Activated naive CD8-positive, alpha-beta T cell treated with anti-CD3 and anti-CD28 coated beads, Interleukin-2, amount 50 U/mL, for 16 hours (primary cell): ENCODE measurements at places on chromosomes 1 and 21.

DNA sequence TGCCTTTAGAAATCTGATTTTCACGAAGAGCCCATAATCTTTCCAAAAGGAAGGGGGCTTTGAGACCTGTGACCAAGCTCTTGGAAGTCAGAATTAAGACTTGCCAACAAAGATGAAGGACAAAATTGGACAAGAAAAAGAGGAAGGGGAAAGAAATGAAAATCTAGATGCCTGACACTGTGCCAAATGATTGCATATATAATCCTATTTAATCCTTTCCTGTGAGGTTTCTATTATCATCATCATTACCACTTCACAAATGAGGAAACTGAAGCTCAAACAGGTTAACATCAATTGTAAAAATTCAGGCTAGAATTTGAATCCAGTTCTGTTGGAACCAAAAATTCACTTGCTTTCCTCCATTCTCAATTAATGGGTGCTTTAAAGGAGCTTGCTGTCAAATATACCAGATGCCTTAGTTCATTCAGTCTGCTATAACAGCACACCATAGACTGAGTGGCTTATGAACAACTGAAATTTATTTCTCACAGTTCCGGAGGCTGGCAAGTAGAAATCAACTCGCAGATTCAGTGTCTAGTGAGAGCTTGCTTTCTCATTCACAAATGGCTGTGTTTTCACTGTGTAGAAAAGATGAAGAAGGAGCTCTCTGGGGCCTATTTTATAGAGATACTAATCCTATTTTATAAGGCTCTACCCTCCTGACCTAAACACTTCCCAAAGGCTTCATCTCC is 197.5 kb upstream of the ST6GALNAC5 start:
- no peak for DNase-seq

- DNase-seq: no peak
Observed at GRCh38 chr1:178189814-178190213, 95.9 kb downstream of the RASAL2 start.

DNA sequence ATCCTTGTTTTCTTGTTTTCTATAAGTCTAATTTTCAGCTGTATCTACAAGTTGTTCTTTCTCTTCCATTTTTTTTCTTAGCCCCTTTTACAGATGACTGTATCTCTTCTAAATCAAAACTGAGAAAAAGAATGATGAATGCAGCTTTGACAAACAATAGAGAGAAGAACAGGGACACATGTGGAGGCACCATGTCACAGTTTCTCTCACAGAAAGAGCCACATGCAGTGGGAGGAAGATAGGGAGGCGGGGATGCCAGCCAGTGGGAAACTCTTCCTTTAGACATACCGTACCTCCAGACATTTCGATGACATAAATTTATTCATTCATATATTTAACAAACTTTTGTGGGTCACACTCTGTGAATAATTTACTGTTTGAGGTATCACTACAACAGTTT is 45.5 kb downstream of the NME7 start:
- DNase-seq: no peak

DNA sequence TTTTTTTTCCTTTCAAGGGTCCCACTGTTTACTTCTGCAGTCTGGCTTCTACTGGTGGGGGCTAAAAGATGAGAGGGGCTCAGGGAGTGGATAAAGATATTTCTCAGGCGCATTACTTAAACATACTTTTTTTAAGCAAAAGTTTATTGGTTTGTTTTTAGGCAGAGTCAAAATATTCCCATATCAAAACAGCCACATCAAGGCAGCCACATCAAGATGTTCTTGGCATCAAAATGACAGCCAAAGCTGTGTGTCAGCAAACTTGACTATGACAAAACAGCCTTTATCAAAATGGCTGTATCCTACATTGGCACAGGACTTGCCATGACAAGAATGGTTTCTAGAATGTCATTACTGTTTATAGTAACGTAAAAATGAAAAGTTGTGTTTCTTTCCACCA is 22.1 kb upstream of the RASAL2 start:
- DNase-seq: no peak

- DNase-seq: no peak
Observed at GRCh38 chr1:60694980-60695379, 387.4 kb upstream of the NFIA start.

- DNase-seq: no peak
Observed at GRCh38 chr1:68197891-68198290, 34.4 kb downstream of the WLS start.

DNA sequence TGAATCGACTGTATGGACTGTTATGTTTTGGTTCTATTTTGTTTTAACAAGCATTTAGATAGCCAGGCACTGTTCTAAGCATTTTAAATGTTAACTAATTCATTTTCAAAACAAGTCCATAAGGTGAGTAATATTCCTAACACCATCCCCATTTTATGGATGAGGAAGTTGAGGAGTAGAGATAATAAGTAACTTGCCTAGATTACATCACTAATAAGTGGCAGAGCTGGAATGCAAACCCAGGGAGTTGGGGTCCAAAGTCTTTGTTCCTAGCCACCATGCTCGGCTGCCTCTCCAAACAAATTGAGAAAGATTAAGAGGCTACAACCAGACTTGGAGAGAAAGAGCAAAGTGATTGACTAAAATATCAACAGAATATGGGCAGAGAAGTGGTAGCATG is 12.6 kb upstream of the LEPR start:
- no peak for DNase-seq

DNA sequence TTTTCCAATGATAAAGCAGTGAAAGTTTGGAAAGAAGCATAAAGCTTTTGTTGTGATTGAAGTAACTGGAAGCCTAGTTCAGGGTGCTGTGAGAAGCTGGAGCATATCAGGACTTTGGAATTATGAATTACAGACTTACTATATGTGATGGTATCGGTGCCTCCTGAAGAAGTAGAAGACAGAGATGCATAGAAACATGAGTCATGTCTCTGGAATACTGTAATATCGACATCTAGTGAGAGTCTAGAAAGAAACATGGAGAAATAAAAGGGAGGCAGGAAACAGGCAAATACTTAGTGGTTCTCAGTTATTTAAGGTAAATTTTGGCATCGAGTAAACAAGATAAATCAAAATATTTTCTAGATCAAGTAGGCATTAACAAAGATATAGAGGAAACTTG is 103.0 kb downstream of the CAMTA1 start:
- DNase-seq: no peak

DNA sequence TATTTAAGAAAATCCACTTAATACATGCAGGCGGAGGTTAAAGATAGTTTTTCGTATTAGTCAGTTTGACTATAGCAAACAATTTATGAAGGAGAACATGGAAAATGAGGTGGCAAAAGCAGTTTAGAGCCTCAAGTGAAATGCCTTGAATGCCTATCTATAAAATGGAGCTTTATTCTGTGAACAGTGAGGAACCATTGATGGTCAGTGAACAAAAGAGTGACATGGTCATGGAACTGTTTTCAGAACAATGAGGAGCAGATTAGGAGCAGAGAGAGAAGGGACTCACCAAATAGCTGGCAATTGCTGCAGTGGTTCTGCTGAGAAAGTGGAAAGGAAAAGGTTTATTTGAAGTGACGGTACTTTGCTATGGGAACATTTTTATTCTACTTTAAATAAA is 299.8 kb downstream of the DUSP10 start:
- DNase-seq: no peak

DNA sequence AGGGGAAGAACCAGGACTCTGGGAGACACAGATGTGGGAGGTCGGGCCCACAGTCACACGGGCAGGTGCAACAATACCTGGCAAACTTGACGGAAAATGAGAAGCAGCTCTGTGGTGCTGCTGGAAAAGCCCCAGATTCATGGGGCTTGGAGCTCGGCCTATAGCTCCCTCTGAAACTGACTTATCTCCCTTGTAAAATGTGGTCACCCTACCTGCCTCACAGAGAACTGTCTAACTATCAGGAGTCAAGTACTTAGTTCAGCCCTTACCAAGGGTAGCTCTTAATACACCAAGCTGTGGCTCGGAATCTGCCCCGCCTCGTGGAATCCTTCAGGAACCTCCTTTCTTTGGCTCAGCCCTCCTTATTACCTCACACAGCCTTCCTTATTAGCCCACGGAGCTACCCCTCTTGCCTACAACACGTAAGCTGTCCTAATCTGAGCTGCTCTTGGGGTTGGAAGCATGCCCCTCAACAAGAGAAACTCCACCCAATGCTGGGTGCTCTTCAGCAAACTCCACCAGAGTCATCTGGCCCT is 68.9 kb downstream of the MRPL37 start:
- no peak for DNase-seq

DNA sequence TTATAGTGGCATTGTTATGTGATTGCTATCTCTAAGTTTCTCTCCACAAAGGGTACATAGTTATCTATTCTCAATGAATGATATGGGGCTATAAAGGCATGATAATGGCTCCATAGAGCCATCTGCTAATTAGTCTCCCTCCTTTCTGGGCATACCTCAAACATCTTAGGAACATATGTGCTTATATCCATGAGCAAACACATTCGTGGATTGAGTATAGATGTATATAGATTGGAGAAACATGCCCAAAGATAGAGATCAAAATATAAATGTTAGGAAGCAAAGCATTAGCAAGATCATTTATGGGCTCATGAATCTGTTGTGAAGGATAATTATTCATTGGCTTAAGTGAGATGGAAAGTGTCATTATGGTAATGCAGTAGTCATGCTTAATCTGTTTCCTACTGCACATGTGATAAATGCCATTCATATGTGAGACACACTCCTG is 155.8 kb upstream of the UBE2U start:
- no peak for DNase-seq

- DNase-seq: peak; percentile 55
Observed at GRCh38 chr1:150560011-150560438, 10.8 kb downstream of the ADAMTSL4 start.

DNA sequence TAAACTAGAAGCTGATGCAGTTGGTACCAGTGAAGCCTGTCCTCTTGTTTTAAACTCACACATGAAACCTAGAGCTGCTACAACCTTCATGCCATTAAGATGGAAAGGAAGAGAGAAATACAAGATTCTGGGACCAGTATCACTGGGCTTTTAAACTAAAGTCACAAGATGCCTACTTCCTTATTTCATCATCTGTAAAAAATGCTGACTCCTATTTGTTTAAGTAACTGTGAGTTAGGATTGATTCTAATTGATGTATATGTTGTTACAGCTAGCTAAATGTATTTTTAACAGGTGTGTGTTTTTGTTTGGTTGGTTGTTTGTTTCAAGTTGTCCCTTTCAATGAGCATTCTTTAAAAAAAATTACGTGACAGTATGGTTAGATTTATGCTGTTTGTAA is 833.3 kb upstream of the PRMT6 start:
- no peak for DNase-seq

DNA sequence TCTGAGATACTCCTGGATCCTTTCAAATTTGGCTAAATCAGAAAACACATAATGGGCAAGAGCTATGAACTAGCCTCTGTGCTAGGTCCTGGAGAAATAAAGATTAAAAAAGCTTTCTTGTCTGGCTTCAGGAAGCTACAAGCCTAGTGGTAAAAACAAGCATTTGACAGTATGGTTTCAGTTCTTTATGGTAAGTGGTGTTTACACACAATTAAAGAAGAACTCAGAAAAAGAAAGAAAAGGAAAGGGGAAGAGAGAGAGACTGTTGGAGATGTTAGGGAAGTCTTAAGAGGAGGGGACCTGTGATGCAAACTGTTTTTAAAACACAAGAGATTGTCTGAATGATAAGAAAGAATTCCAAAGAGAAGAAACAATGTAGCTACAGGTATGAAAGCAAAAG is 1.8 kb downstream of the OR10J1 start:
- no peak for DNase-seq

GRCh38 chr1:85911742-85912141 is 203.5 kb upstream of the ZNHIT6 start:
- DNase-seq: no peak

GRCh38 chr1:43243299-43243698 is 26.5 kb upstream of the TMEM125 start:
- no peak for DNase-seq

GRCh38 chr1:242178924-242179708 is 180.2 kb upstream of the MAP1LC3C start:
- no peak for DNase-seq

- no peak for DNase-seq
Observed at GRCh38 chr21:41891132-41891531, 12.0 kb upstream of the PRDM15 start.

- DNase-seq: no peak
Observed at GRCh38 chr1:67664048-67664447, 21.0 kb upstream of the GADD45A start.

- DNase-seq: no peak
Observed at GRCh38 chr1:169015464-169015863, 91.0 kb upstream of the ATP1B1 start.

- no peak for DNase-seq
Observed at GRCh38 chr1:147541672-147542568, 619 bp downstream of the BCL9 start.

- DNase-seq: no peak
Observed at GRCh38 chr1:53160924-53161378, 18.5 kb upstream of the SLC1A7 start.
